ENCODE measurements at places on chromosomes 1 and 21.

DNA sequence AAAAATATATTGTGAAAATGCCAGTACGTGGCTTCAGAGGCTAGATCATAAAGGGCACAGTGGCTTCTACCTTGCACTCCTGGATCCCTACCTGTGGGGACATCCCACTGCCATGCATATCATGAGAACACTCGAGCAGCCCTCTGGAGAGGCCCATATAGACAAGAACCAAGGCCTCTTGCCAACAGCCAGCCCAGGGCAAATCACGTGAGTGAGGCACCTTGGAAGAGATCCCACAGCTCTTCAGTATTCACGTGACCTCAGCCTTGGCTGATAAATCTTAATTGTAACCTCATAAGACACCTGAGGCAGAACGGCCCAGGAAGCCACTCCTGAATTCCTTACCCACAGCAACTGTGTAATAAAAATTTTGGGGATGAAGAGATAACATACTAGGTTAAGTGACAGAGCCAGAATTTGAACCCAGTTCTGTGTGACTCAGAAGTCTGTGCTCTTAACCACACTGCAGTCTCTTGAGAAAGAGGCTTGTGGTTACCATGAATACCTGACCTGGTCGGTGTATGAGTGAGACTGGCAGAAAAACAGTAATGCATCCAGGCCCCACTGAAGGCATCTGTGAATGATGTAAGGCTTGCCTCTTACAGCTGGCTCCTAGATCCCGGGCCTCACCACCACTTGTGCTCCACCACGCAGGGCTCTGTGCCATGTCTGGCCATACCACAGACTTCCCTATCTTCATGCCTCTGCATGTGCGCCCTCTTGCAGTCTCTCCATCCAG, 6.9 kb upstream of the A3GALT2 start:
- DNase-seq = peak; percentile 87

GRCh38 chr1:169180174-169180573, 73.7 kb downstream of the ATP1B1 start:
- DNase-seq = no peak

DNA sequence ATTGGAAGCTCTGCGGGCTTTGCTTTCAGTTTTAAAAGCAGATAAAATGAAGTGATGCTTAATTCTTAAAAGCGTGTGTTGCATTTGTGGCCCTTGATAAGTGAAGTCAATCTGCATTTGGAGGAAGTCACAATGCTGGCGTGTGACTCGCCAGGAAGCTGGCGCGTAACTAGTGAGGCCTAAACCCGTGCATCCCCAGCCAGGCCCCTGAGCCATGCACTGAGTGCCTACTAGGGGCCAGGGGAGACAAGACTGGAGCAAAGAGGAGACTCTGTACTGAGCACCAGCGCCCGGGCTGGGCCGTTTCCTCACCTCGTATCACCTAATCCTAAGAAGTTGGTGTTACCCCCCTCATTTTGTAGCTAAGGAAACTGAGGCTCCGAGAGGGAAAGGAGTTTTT, 4.6 kb upstream of the DDOST start:
- no peak for DNase-seq

DNA sequence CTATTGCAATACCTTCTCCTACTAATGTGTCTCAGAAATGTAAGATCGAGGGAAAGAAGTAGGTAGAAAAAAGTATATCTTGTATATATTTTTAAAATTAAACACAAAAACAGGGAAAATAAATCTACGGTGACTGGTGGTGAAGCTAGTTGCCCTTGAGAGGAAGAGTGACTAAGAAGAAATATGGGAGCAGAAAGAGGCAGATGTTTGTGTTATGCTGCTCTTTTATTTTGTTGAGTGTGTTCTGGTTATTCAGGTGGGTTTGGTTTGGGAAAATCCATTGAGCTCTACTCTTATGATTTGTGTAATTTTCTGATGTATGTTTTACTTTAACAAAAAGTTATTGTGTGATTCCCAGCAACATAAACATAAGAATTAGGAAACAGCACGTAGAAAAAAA, 444.9 kb upstream of the B3GALT2 start:
- DNase-seq = no peak

- DNase-seq = no peak
These were observed 97.4 kb downstream of the NPHS2 start for GRCh38 chr1:179478370-179478769.

DNA sequence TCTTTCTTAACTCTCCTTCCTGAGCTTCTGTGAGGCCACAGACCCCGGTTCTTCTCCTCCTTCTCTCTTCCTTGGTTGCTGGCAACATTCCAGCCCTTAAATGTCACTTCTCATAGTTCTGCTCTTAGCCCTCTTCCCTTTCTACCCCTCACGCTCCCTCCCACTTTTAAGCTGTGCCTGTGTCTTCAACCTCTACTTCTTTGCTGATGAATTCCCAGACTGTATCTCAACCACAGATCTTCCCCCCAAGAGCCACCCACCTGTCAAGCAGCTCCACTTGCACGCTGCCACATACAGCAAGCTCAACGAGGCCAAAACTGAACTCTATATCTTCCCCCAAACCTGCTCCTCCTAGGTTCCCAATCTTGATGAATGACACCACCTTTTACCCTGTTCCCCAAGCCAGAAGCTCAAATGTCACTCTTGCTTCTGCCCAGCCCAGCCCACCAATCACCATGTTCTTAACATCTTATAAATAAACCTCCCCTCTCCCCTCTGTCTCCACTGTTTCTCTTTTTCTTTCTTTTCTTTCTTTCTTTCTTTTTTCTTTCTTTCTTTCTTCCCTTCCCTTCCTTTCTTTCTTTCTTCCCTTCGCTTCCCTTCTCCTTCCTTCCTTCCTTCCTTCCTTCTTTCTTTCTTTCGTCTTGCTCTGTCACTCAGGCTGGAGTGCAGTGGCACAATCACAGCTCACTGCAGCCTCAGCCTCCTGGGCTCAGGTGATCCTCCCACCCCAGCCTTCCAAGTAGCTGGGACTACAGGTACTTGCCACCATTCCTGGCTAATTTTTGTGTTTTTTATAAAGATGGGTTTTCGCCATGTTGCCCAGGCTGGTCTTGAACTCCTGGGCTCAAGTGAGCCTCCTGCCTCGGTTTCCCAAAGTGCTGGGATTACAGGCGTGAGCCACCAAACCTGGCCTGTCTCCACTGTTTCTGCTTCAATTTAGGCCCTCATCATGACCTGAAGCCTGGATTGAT, 19.8 kb upstream of the PTP4A2 start:
- DNase-seq = no peak

DNA sequence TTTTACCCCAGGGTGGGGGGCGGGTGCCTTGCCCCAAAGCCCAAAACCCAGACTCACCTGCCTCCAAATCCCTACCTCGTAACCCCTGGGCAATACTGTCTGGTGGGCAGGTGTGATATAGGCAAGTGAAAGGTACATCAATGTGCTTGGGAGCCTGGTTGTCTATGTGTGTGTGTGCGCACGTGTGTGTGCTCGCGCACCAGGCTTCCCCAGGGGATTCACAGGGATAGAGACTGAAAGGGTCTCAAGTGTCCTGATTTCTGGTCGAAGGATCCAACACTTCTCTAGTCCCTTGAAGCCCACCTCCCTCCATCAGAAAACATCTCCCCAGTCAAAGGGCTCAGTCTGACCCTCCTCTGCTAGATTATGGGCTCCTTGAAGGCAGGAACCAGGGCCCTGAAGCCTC, 28.9 kb upstream of the EPB41 start:
- DNase-seq = no peak

GRCh38 chr1:51551848-51552296, 32.8 kb upstream of the EPS15 start:
- DNase-seq = peak; percentile 78

DNA sequence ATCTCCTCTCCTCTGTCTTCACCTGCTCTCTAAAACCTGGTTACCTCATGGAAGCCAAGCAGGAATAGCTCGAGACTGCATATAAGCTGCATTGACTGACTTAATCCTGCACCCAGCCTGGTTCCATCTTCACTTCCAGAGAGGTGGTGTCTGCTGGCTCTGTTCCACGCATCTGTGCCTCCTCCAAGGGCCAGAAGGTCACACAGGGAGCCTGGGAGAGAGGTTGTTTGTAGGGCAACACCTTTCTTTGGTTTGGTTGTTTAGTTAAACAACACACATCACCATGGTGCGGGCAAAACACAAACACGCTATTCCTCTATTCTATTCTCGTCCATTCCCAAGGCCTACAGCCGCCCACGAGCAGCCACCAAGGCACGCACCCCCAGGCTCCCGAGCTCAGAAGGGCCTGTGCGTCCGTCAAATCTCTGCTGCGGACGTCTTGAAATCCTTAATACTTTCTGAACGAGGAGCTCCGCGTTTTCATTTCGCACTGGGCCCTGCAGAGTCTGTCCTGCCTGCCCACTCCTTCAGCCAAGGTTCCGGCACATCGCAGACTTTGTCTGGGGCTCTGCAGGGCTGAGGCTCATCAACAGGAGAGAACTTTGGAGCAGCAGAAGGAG, 116.2 kb downstream of the RIPK4 start:
- DNase-seq = no peak

DNA sequence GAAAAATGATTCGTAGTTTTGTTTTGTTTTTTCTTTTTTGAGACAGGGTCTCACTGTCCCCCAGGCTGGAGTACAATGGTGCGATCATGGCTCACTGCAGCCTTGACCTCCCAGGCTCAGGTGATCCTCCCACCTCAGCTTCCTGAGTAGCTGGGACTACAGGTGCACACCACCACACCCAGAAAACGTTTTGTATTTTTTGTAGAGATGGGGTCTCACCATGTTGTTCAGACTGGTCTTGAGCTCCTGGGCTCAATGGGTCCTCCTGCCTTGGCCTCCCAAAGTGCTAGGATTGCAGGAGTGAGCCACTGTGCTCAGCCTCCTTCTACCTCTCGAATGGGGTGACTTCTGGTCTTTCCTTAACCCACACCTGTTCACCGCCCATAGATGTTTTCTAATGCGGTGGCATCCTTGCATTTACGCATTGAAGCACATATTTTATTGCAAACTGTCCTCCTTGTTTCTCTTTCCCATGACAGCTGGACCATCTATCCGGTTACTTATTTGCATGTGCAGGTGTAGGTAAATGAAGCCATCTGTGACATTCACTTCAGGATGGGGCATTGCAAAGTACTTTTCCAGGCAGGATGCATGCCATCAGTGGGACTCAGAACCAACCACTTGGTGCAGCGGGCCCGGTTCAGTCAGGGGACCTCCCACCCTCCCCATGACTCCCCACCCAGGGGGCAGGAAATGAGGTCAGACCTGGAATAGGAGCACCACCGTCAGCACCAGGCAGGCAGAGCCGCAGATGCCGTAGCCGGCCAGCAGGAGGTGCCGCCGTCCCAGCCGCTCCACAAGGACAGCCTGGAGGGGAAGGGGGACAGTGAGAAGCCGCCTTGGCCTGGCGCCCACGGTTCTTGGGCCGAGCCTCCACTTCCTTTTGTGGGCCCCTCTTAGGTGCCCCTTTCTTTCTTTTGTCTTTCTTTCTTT, 16.5 kb downstream of the SLC2A7 start:
- DNase-seq = peak; percentile 7

DNA sequence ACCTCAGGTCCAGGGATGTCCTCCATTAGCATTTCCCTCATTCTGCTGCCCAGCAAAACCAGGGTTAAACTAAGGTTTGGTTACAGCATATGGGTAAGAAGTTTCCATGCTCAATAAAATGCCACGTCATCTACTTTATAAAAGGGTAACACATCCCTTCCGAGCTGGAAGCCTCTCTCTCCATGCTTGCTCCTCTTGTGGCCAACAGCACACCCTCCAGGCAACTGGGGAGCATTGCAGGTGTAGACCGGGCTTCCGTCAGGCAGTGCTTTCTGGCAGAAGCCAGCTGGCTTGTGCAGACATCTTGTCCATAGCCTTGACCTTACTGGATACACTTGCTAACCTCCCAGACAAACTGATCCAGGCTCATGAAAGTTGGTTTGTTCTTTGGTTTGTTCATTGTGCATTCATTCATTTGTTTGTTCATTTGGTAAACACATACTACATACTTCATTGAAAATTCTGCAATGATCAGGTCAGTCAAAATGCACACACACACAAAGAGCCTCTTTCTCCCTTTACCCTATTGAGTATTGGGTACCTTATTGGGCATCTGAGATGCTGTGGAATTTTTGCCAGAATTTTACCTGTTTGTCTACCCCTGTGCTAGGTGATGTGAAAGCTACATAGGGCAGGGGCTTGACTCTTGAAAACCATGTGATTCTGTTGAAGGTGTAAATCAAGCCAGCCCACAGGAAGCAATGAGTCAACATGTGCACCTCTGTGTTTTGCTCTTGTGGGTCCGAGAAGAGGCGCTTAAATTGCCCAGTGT, 422.8 kb downstream of the CAMTA1 start:
- peak; percentile 46 for DNase-seq

DNA sequence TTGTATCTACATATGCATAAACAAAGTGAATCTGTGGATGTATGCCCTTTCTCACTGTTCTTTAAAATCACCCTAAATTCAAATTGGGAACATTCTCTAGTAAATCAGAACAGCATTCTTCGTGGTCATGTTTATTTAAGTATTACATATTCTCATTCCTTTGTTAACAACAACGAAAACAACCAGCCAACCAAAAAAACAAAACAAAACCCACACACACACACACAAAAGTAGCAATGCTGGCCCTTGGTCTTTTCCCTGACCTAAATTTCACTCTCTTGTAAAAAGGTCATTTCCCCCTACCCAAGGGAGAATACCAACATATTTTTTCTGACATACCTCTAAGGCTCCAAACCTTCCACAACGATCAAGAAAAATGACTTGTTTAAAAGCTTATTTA, 102.6 kb downstream of the NRIP1 start:
- DNase-seq = no peak

GRCh38 chr1:213686983-213687382, 300.8 kb upstream of the PROX1 start:
- DNase-seq = no peak

DNA sequence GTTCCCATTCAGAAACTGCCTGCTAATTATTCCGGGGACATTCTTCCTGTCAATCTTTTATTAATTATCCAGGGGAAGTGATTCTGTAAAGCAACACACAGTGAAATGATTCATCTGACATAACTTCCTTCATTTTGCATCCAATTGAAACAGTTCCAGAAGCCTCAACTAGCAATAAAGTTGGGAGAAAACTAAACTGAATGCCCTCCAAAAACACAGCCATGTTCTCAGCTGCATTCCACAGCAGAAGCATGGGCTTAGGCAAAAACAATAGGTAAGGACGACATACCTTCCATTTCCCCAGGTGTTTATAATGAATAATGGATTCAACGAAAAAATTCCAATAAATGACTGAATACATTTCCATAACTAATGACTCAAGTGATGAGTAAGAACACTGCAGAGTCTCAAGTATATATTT, 36.9 kb upstream of the TARBP1 start:
- no peak for DNase-seq

DNA sequence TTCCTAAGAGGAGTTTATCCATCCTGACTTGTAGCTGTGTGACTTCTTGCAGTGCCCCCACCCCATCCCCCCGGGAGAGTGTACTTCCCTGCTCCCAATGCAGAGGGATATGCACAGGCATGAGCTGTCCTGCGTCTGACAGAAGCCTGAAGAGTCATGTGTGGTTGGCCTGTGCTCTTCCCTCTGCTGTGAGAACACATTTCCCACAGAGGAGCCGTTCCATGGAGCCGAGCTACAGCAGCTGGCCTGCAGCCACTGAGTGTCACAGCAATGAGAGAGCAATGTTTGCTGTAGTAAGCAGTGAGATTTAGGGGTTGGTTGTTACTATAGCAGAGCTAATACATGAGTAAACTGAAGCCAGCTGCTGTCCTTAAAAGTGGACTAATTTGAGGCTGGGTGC, 22.0 kb downstream of the PARS2 start:
- DNase-seq = no peak
